Activated CD4-positive, alpha-beta memory T cell treated with anti-CD3 and anti-CD28 coated beads, Interleukin-2, amount 10 ng/mL, durations not matched to agents 7 days and 5 days (primary cell): ENCODE measurements at places on chromosomes 12 and 14.
A peak's percentile ranks its signal among the peaks of the same experiment; 100 is the strongest.

DNA sequence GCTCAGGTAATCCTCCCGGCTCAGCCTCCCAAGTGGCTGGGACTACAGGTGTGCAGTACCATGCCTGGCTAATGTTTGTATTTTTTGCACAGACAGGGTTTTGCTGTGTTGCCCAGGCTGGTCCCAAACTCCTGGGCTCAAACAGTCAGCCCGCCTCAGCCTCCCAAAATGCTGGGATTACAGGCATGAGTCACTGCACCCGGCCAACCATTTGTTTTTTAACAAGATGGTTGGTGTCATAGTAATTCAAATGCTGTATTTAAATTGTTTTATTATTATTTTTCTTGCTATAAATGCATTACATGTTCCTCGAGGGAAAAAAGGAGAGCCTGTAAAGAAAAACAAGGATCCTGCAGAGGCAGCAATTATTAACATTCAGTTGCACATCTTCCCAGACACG, 83.9 kb downstream of the EP400 start:
- DNase-seq, result no peak
- H3K4me1 ChIP-seq, result no peaks in the 10 kb centered on the region
- H3K36me3 ChIP-seq, result peaks cover 77% of the 10 kb centered on the region
- H3K27me3 ChIP-seq, result no peaks in the 10 kb centered on the region
- no peak overlapping the region for H3K27ac ChIP-seq

- H3K36me3 ChIP-seq, result peaks cover 6% of the 10 kb centered on the region
- peaks cover 13% of the 10 kb centered on the region for H3K4me1 ChIP-seq
- no peak overlapping the region for H3K4me3 ChIP-seq
- no peak overlapping the region for H3K27ac ChIP-seq
Measured at GRCh38 chr12:19402743-19403431, 36.4 kb upstream of the AEBP2 start.

- no peak for DNase-seq
- H3K4me3 ChIP-seq, result no peak overlapping the region
- H3K27ac ChIP-seq, result no peak overlapping the region
- peaks cover 33% of the 10 kb centered on the region for H3K36me3 ChIP-seq
- peaks cover 7% of the 10 kb centered on the region for H3K27me3 ChIP-seq
Measured at GRCh38 chr14:67485501-67486095, 2.9 kb downstream of the TMEM229B start.

- no peaks in the 10 kb centered on the region for H3K36me3 ChIP-seq
- no peak for DNase-seq
- peaks cover 15% of the 10 kb centered on the region for H3K27me3 ChIP-seq
- no peaks in the 10 kb centered on the region for H3K4me1 ChIP-seq
- H3K27ac ChIP-seq, result no peak overlapping the region
- H3K4me3 ChIP-seq, result no peak overlapping the region
Measured at GRCh38 chr12:4743046-4743445, 22.8 kb downstream of the GALNT8 start.

DNA sequence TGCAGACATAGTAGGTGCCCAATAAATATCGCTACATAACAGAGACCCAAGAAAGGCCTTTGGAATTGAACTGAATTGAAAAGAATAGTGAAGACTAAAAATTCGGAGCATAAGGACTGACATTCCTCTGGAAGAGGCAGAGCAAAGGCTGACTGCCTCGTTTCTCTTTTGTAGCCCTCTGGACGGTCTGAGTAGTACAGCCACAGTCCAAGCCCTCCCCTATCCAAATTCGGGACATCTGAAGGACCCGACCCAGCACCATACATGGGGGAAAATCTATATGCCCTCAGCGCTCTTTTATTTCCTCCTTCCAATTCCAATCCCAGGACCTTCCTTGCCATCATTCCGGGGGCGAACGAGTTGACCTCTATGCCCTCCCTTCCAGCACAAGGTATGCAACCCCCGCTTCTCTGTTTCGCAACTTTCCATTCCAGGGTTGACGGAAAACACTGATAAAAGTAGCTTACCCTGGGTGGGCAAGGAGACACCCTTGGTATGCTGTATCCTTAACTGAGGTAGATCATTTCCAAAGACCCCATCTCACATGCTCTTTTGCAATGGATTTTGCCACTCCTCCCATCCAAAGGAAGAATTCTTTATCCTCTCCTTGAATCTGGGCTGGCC, 127.4 kb upstream of the MAP1LC3B2 start:
- H3K4me1 ChIP-seq, result no peaks in the 10 kb centered on the region
- H3K27ac ChIP-seq, result no peak overlapping the region
- DNase-seq, result no peak
- no peak overlapping the region for H3K4me3 ChIP-seq

DNA sequence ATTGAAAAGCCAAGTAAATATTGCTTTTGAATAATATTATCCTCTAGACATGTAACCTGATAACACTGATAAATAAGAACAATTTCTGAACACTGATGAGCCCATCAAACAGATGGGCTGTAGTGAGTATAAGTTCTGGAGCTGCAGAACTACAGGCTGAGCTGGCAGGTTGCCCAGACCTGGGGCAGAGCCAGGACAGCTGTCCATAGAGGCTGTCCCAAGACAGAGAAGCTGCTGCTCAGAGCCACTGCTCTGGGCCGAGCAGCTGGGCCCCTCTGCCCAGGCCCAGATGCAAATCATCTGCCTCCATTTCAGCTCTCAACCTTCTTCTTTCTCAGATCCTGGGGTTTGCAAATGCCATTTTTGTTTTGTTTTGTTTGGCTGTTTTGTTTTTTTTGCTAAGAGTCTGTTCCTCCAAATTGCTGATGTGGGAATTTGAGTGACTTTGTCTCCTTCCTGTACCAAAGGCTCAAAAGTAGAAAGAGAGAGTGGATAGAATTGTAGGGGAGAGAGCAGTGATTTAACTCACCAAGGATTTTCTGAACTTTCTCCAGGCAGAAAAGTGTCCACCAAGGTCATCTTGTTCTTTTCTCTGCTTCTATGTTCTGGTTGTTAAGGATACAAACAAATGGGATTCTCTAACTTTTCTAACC, 4.0 kb upstream of the TESPA1 start:
- no peak overlapping the region for H3K4me3 ChIP-seq
- peaks cover 21% of the 10 kb centered on the region for H3K36me3 ChIP-seq
- peaks cover 69% of the 10 kb centered on the region for H3K4me1 ChIP-seq
- H3K27me3 ChIP-seq, result no peaks in the 10 kb centered on the region
- H3K27ac ChIP-seq, result no peak overlapping the region
- DNase-seq, result no peak

DNA sequence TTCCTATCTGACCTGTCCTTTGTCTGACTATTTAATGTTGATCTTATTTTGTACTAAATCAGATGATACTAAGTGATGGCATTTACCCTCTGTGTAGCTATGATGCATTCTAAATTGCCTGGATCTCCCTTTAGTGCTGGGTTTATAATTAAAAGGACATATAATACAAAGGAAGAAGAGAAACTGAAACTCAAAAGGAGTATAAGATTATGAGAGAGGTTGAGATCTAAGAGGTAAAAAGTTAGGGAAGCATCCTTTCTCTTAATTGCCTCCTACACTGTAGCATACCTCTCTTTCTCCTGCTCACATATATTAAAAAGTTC, 86.9 kb upstream of the MON2 start:
- peaks cover 20% of the 10 kb centered on the region for H3K4me1 ChIP-seq
- peaks cover 34% of the 10 kb centered on the region for H3K36me3 ChIP-seq
- H3K27ac ChIP-seq, result no peak overlapping the region
- H3K27me3 ChIP-seq, result no peaks in the 10 kb centered on the region
- no peak for DNase-seq

GRCh38 chr12:12600659-12601058, 11.0 kb upstream of the CREBL2 start:
- no peak overlapping the region for H3K27ac ChIP-seq
- H3K4me1 ChIP-seq, result peaks cover 4% of the 10 kb centered on the region
- peaks cover 8% of the 10 kb centered on the region for H3K27me3 ChIP-seq
- no peak for DNase-seq

DNA sequence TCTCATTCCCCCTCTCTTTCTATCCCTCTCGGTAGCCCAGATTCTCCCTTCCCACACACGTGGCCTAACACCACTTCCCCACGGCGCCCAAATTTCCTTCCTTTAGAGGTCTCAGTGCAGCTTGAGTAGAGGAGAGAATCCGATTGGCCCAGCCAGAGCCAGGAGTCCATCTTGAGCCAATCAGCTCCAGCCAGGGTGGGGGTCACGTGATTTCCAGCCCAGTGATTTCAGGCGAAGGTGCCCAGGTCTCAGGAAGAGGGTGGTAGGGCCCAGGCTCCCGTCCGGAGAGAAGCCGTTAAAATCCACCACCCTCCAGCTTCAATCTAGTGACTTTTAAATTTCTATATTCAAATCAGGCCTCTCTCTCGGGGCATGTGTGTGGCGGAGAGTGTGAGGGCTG, 45.2 kb upstream of the MYL2 start:
- no peaks in the 10 kb centered on the region for H3K36me3 ChIP-seq
- no peaks in the 10 kb centered on the region for H3K4me1 ChIP-seq

DNA sequence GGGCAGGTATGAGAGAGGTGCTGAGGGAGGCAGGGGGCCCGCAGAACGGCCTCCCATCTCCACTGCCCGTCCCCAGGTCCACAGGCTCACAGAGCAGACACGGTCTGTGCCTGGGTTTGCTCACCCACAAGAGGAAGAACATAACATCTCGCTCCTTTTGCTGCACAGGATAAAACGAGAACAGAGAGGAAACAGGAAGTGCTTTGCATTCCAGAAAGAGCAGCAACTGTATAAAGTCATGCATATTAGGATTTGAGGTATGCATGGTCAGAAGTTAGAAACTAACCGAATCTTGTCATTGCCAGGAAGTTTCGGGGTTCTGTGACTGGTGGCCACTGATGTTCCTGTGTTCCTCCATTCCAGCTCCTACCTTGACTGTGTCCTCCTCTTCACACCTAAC, 25.0 kb downstream of the NTF3 start:
- no peak overlapping the region for H3K4me3 ChIP-seq
- H3K27ac ChIP-seq, result no peak overlapping the region
- H3K4me1 ChIP-seq, result peaks cover 4% of the 10 kb centered on the region
- no peaks in the 10 kb centered on the region for H3K36me3 ChIP-seq

GRCh38 chr12:27999521-27999920, 27.0 kb upstream of the PTHLH start:
- H3K4me1 ChIP-seq, result no peaks in the 10 kb centered on the region
- no peak for DNase-seq
- H3K4me3 ChIP-seq, result no peak overlapping the region
- H3K27me3 ChIP-seq, result peaks cover 5% of the 10 kb centered on the region
- no peaks in the 10 kb centered on the region for H3K36me3 ChIP-seq

DNA sequence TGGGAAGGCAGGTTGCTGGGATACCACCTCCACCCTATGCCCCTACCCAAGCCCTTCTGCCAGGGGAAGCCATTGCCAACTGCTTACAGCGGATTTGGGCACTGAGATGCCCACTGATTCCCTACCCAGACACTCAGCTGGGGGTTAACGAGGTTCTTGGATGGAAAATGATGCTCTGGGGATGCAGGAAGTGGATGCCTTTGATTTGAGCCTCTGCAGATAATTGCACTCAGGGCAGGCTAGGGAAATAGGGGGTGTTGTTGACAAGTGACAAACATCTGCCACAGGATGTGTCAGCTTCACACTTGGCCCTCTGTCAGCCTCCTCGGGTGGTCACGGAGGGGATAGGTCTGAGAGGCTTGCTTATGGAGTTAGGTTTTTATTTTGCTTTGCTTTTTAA, 57.4 kb downstream of the RPH3A start:
- no peak for DNase-seq
- no peak overlapping the region for H3K27ac ChIP-seq
- no peak overlapping the region for H3K4me3 ChIP-seq
- H3K36me3 ChIP-seq, result no peaks in the 10 kb centered on the region
- H3K4me1 ChIP-seq, result no peaks in the 10 kb centered on the region

GRCh38 chr12:93904124-93904523, 226.9 kb downstream of the CRADD start:
- no peak for DNase-seq
- H3K36me3 ChIP-seq, result peaks cover 3% of the 10 kb centered on the region
- peaks cover 27% of the 10 kb centered on the region for H3K4me1 ChIP-seq
- no peak overlapping the region for H3K27ac ChIP-seq

- no peak for DNase-seq
- H3K4me3 ChIP-seq, result no peak overlapping the region
Measured at GRCh38 chr12:38998887-38999482, 93.6 kb upstream of the CPNE8 start.

GRCh38 chr12:43206396-43206795, 345.6 kb downstream of the ADAMTS20 start:
- no peaks in the 10 kb centered on the region for H3K4me1 ChIP-seq
- no peak for DNase-seq
- H3K27me3 ChIP-seq, result no peaks in the 10 kb centered on the region
- no peak overlapping the region for H3K4me3 ChIP-seq
- no peak overlapping the region for H3K27ac ChIP-seq

- DNase-seq, result no peak
- H3K27me3 ChIP-seq, result no peaks in the 10 kb centered on the region
Measured at GRCh38 chr14:47746986-47747385, 71.6 kb upstream of the MDGA2 start.

GRCh38 chr12:49808686-49809380, 19.4 kb downstream of the NCKAP5L start:
- H3K4me3 ChIP-seq, result no peak overlapping the region
- H3K27ac ChIP-seq, result no peak overlapping the region
- no peaks in the 10 kb centered on the region for H3K36me3 ChIP-seq
- no peaks in the 10 kb centered on the region for H3K27me3 ChIP-seq

DNA sequence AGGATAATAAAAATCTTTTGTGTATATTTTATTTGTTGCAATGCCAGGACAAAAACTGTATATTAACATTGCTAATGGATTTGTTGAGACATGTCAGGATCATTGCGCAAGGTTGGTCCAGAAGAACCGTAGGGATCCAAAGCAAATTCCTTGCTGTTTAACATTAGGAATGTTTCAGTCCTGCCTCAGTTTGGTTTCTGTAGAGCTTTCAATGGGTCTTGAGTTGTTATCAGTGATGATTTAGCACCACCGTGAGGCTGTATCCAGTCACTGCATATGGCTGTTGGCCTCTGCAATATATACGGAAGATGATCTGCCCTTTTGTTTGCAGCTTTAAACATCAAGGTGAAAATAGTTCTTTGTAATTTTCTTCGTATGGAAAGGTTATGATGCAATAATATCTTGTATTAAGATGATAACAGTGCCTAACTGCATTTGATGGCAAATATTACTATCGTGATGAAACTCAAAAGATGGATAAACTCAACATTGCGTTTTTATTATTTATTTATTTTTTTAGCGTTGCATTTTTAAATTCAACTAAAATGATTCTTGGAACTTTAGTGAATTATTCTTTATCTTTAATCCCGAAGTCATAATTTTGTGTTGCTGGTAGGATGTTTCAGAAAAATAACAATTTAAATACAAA, 231.2 kb downstream of the AKAP6 start:
- H3K4me3 ChIP-seq, result no peak overlapping the region
- H3K36me3 ChIP-seq, result no peaks in the 10 kb centered on the region
- peak; percentile 35 for DNase-seq
- no peak overlapping the region for H3K27ac ChIP-seq
- peaks cover 16% of the 10 kb centered on the region for H3K4me1 ChIP-seq
- H3K27me3 ChIP-seq, result no peaks in the 10 kb centered on the region
